ENCODE measurements at places on chromosomes 11 and 22.
A peak's percentile ranks its signal among the peaks of the same experiment; 100 is the strongest.

DNA sequence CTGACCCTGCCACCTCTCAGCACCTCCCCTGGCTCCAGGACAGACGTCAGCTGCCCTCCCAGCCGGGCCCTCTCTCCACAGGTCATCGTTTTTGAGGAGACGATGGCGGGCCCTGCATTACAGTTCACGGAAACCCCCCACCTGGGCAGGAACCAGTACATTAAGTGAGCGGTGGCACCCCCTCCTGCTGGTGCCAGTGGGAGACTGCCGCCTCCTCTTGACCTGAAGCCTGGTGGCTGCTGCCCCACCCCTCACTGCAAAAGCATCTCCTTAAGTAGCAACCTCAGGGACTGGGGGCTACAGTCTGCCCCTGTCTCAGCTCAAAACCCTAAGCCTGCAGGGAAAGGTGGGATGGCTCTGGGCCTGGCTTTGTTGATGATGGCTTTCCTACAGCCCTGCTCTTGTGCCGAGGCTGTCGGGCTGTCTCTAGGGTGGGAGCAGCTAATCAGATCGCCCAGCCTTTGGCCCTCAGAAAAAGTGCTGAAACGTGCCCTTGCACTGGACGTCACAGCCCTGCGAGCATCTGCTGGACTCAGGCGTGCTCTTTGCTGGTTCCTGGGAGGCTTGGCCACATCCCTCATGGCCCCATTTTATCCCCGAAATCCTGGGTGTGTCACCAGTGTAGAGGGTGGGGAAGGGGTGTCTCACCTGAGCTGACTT is 37.0 kb downstream of the B3GAT1 start:
- DNase-seq, result no peak

DNA sequence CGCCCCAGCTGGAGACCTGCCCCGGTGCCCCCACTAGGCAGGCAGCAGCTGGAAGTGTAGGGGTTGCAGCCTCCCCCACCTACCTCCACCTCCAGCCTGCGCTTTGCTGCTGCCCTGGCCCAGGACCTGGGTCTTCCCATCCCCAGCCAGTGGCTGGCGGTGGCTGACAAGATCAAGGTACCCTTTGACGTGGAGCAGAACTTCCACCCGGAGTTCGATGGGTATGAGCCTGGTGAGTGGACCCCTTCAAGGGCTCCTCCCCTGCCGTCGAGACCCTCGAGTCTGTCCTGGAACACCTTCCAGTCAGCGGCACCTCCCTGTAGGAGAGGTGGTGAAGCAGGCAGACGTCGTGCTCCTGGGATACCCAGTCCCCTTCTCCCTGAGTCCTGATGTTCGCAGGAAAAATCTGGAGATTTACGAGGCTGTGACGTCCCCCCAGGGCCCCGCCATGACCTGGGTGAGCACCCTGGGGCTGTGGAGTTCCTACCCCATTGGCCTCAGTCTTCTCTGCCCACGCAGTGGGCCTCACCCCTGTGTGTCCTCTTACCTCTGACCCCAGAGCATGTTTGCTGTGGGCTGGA is 4.4 kb downstream of the PGGHG start:
- no peak for DNase-seq

GRCh38 chr22:45680932-45681700 is 9.5 kb downstream of the ATXN10 start:
- no peak for DNase-seq

DNA sequence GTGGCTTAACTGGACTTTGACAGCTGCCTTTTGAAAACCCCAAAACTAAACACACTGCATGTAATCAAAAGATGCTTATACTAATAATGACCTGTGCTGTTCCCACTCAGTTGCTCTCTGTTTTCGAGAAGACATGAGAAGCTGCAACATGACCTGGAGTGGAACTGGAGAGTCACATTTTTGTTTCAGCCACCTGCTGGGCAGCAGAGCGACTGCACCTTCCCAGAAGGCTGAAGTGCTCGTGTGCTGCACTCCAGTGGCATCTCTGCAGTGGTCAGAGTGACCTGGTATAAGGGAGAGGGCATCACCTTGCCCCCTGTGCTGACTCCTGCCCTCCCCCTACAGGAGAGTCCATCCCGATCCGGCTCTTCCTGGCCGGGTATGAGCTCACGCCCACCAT is 8.6 kb downstream of the THYN1 start:
- DNase-seq, result no peak

- DNase-seq, result no peak
Measured at GRCh38 chr11:102138670-102139069, 28.4 kb downstream of the YAP1 start.

DNA sequence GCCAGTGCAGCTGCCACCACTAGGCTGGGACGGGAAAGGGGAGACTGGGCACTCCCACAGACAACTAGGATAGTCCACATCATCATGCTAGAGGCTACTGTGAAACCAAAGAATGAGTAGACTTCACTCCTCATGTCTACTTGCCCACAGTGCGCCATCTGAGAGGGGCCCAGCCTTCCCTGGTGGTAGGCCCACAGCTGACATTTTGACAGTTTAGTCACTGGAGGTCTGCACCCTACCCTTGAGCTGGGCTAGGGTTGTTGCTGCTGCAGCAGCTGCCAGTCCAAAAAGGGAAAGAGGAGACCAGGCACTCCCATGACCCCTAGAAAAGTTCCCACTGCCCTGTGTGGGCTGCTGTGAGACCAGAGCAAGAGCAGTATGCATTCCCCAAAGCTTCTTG is 141.2 kb downstream of the DLG2 start:
- no peak for DNase-seq

GRCh38 chr11:7341551-7341950 is 89.8 kb downstream of the SYT9 start:
- DNase-seq, result no peak

DNA sequence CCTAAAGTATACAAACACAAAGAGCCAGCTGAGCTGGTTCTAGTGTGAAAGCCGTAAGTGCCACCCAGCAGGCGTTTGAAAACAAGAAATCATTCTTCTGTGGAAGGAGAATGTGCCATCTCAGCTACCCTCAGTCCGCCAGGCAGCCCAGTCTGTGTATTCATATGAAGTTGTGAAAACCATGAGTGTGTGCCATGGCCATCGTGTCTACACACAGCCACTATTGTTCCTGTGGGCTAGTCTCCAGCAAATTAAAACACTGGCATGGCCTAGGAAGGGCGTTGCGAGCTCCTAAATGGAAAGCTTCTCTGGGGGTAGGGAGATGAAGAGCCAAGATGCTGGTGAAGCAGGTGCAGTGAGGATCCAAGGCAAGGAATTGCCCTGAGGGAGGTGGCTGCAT is 51.5 kb upstream of the HORMAD2 start:
- peak; percentile 59 for DNase-seq

DNA sequence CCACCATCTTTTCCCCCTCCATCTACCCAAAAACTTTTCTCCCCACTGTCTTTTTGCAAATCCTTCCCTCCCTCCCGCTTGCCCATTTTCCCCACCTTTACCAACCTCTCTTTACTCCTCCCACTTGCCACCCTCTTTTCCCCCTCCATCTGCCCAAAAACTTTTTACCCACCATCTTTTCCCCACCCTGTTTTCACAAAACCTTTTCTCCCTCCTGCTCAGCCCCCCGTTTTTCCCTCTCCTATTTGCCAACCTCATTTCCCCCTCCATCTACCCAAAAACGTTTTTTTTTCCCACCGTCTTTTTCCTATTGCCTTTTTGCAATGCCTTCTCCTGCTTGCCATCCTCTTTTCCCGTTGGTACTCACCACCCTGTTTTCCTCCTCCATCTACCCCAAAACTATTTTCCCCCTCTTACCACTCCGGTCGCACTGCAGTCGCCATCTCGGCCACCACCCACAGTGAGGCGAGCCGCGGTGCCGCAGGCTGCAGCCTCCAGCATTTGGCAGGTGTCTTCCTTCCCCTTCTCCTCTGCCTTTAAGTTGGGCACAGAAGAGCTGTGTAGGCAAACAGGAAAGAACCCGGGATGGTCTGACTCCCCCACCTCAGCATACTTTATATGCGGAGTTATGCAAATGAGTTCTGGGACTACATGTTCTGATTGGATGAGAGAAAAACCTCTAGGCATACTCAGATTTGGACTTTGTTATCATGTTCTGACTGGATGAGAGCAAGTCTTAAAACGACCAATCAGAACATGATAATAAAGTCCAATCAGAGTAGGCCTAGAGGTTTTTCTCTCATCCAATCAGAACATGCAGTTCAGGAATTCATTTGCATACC is 121.2 kb upstream of the VPREB1 start:
- DNase-seq, result no peak

DNA sequence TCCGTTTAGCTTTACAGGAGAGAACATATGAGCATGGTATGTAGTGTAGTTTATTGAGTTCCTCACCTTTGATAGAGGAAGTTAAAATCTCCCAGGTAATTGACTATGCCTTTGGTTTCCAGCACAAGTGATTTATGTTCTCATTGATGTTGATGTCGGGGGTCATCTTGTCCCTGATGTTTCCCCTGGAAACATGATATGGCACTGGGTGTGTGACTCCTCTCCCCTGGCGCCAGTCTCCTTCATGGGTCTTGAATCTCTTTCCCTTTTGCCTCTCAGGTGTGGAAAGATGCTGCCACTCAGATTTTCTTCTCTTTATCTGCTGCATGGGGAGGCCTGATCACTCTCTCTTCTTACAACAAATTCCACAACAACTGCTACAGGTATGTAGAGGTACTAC is 28.3 kb downstream of the SLC6A5 start:
- no peak for DNase-seq

DNA sequence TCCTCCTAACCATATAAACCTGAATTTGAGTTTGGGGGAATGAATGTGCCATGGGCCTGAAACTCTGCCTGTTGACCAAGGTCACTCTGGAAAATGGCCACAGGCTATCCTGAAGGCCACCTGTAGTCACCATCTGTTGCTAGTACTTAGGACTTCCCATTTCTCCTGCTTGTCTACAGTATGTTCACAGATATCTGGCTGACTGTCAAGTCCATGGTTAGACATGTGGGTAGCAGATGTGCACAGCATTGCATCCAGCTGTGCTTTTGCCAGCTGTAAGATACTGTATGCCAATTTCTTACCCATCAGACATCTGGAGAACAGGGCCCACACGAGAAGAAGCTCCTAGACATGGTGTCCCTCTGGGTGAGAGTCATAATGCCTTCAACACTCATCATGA is 475.4 kb downstream of the INSC start:
- no peak for DNase-seq

DNA sequence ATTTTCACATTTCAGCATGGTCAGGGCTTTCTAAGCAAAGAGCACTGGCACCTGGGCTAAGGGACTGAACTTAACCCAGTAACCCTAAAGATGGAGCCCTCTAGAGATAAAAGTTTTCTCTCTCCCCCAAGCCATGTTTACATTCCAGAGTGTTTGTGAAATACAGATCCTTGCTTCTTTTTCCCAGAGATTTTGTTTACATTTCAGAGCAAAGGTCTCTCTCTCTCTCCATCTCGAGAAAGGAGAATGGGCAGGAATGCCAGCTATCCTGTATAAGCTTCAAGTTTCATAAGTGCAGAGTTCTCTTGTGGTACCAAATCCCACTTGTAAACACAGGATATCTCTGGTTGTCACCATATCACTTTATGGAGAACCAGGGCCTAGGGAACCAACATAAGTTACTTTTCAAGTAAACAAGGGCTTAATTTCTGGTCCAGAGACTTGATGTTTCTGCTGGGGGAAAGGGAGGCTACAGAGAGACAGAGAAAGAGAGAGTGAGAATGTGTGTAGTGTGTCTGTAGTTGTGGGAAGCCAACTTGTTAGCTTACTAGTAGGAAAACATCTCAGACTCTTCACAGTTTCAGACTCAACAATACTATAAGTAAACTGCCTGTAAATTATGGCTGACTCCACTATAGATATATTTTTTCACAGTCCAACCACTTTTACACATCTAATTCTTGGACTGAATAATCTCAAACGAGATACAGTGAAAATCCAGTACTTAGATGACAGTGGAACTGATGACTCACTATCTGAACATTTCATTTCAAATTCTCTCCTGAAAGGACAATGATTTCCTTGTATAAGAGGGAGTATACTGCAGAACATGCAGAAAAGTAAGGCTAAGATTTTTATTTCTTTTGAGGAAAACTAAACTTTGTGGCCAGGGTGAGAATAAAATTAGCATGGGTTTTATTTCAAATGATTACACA is 76.2 kb downstream of the ARHGAP32 start:
- no peak for DNase-seq

DNA sequence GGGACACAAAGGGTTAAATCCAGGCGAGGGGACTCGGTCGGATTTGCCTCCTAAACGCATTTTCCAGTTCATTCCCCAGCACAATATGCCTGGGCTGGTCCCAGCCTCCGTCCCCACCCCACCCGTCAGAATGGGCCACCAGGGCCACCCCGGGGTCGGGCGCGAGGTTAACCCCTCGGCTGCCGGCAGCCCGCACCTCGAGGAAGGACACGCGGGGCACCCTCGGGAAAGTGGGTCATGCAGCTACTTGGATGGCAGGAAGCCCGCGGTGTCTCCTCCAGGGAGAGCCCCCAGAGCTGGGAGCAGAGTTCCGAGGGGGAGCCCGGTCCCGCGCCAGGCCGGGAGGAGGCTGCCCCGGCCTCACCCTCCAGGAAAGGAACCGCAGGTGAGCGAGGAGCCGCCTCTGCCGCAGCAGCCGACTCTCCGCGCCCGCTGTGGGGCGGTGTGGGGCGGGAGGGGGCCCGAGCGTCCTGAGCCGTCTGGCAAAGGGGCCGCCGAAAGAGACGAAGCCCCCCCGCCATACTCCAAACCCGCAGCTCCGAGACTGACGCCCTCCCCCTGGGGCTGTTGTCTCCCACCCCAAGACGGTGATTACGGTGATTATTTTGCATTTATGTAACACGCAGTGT is 1.4 kb downstream of the NECTIN1 start:
- DNase-seq, result no peak

GRCh38 chr11:575313-575995 is 816 bp upstream of the PHRF1 start:
- DNase-seq, result no peak

GRCh38 chr11:22989371-22989770 is 129.1 kb upstream of the CCDC179 start:
- DNase-seq, result no peak

GRCh38 chr11:80443177-80443576 is 1002.3 kb upstream of the TENM4 start:
- DNase-seq, result no peak

DNA sequence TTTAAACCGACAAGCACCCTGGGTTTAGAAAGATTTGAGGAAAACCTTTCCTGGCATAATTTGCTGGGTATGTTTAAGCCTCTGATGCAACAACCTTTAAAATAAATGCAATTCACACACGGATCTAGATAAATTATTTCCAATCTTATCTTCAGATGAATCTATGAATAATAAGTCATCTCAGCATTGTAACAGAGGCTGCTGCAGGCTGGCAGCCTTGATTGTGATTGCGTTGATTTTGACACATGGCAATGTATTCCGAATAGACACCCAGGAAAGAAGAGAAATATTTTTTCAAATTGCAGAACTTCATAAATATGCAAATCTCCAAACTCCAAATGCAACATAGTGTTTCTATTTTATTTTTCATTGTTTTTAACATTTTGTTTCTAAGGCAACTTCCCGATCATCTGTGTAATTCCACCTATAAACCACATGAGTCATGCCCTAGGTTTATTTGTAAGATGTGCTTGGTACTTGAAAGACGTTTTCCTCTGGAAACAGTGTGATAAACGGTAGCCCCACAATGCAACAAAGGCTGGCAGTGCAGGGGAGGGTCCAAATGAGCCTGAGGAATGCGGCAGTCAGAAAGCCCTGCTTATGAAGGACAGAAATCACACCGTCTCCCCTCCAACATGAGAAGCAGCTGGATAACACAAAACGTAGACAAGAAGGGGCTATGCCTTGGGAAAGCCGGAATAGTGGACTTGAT is 359.0 kb downstream of the BRD1 start:
- DNase-seq, result no peak

GRCh38 chr11:87036756-87037449 is 831 bp upstream of the TMEM135 start:
- no peak for DNase-seq

Measured in posterior cingulate gyrus (tissue), 11 donors.